Stimulated activated naive CD4-positive, alpha-beta T cell treated with Interleukin-2 at 50 U/mL for 16 hours (primary cell): ENCODE measurements at places on chromosomes 1 and 21.

DNA sequence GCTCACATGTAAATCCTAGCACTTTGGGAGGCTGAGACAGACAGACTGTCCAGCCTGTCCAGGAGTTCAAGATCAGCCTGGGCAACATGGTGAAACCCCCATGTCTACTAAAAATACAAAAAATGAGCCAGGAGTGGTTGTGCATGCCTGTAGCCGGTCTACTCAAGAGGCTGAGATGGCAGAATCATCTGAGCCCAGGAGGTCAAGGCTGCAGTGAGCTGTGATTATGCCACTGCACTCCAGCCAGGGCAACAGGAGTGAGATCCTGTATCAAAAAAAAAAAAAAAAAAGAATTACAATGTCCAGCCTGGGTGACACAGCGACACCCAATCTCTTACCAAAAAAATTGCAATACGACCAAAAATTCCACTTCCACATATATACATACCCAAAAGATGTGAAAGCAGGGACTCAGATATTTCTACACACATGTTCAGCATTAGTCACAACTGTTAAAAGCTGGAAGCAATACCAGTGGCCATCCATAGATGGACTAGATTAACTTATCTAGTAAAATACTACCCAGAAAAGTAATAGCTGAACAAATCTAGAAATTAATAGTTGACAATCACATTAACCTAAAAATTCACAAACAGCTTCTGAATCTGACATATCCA, 49.2 kb downstream of the ASH1L start:
- DNase-seq, result no peak

- DNase-seq, result no peak
Observed at GRCh38 chr21:28253338-28253737, 739.3 kb downstream of the LTN1 start.

DNA sequence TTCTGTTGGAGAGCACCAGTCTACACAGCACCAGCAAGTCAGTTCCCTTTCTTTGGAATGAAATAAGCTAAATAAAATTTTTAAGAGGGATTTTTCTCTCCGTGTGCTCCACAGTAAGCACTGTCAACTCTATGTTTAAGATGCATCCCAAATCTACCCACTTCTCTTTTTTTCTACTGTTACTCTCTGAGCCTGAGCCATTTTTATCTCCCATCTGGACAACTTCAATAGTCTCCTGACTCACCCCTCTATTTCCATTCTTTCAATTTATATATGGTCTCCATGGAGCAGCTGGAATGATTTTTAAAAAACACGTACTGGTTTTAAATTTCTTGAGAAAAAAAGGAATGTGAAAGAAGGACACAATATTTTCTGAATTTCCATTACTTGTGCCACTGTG, 24.7 kb upstream of the CCT8 start:
- DNase-seq, result no peak

- DNase-seq, result no peak
Observed at GRCh38 chr1:153310526-153310925, 2.2 kb downstream of the PGLYRP3 start.

DNA sequence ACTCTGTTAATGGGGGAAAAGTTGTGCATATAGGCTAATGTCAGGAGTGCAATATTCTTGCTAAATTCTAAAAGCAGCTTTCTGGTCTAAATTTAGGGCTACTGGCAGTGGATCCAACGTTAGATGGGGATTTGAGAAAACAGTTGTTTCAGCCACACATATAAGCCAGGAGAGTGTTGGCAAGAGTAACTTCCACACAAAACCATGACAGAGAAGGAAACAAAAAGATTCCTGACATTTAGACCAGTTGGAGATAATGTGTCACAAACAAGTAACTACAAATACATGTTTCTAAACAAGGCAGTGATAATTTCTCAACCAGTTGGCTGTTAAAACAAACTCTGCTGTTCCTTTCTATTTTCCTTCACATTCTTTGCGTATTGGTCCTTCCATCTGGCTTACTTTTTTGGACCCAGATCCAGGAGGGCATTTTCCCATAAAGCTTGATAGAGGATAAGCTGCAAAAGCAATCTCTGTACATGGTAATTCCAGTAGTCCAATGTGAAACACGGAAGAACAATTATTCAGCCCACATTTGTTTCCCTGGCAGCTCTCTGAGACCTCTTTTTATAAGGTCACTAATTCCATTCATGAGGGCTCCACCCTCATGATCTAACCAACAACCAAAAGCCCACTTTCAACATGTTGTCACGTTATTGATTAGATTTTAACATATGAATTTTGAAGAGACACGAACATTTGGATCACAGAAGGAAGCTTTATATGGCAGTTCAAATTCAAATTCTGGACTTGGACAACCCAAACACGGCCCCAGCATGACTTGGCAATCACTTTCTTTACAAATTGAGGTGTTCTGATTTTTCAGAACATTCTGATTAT, 1888.6 kb downstream of the MRPL39 start:
- no peak for DNase-seq

DNA sequence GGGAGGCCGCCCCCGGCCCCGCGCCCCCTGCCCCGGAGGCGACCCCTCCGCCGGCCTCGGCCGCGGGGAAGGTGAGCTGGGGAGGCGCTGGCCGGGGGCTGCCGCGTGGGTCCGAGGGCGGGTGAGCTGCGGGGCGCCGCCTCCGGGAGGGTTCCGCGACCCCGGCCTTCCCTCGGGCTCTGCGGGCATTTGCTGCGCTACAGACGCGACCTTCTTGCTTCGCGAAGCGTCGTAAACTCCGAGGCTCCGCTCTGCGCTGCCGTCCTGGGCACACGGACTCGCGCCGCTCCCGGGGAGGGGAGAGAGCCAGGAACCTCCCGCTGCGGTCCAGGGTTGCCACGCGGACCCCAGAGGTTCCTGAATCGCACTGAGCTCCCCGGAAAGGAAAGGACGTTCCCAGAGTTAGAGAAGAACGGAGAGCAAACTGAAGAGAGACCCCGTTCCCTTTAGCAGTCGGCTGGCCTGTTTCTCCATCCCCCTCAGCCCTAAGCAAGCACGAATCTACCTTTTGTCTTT, 345 bp downstream of the SLX9 start:
- DNase-seq, result no peak
